Fibroblast of the aortic adventitia (primary cell): ENCODE measurements at places on chromosomes 12 and 14.
A peak's percentile ranks its signal among the peaks of the same experiment; 100 is the strongest.

DNA sequence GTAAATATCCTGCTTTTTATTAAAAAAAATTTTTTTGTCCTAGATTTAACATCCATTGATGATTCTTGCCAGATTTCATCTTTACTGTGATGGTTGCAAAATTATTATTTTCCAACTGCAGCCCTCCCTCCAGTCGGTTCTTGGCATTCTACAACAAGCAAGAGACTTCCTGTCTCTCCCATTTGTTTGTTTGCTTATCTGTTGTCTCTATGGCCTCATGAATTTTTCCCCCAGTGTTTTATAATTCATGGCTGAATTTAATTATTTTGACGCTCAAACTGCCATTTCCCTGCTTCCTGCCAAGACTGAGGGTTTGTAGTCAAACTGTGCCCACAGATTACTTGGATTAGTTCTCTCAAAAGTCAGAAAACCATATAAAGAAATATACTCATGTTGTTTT lies 25.9 kb downstream of the CGRRF1 start:
- DNase-seq: no peak

DNA sequence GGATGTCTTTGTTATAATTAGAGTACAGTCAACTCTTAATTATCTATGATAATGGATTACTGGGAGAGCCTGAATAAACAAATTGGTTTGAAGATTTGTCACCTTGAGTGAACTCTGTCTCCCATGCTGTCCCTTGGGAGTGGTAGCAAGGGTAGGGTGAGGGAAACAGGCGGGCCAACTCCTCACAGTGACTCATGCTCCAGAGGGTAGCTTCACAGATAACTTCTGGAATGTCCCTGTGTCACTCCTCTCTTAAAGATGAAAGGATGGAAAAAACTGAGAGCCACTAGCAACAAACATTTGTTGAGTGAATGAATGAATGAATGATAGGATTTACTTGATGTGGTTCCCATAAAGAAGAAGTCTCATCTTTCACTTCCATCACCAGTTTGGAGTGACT lies 53.5 kb downstream of the RASSF9 start:
- DNase-seq: no peak

DNA sequence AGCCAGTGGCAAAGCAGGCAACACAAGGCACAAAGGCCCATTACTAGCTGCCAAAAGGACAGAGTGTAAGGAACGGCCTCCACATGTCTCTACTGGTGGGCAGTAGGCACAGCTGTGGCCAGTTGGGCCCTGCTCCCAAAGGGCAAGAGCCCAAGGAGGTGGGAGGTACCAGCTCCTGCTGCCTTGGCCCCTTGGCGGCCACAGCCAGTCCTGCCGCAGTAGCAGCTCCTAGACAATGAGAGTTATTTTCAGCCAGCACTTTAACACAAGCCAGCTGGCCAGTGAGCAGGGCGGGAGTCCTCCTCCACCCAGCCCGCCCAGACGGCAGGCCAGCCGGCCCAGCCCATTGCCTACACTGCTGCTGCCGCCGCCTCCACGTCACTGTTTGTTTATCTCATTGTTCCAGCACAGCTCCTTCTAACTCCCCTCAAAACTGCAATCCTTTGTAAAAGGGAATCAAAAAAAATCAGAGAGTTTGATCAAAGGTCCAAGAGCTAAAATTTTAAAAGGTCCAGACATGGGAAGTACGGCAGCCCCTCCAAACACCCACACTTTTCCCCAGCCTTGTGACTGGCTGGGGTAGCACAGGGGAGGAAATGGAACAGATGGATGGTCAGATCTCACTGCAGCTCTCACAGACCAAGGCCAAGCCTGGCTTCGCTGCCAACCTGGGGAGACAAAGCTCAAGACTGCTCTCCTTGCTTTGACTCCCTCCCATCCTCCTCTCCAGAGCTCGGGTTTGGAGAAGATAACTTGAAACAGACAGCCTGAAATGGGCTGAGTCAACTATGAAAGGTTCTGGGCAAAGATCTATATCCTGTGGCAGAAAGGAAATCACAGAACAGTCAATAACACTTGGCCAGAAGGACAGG lies 33.5 kb downstream of the FMNL3 start:
- peak; percentile 96 for DNase-seq

DNA sequence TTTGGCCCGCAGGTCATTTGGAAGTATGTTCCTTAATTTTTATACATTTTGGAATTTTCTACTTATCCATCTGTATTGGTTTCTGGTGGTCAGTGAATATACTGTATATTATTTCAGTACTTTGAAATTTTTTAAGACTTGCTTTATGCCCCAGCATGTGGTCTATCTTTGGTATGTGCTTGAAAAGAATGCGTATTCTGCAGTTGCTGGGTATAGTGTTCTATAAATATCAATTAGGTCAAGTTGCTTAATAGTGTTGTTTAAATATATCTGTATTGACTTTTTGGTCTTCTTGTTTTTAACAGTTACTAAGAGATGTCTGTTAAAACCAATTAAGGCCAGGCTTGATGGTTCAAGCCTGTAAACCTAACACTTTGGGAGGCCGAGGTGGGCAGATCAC lies 21.7 kb upstream of the SIX1 start:
- DNase-seq: no peak

- DNase-seq: peak; percentile 45
These were observed 372.8 kb upstream of the PRICKLE1 start for GRCh38 chr12:42962384-42962783.

DNA sequence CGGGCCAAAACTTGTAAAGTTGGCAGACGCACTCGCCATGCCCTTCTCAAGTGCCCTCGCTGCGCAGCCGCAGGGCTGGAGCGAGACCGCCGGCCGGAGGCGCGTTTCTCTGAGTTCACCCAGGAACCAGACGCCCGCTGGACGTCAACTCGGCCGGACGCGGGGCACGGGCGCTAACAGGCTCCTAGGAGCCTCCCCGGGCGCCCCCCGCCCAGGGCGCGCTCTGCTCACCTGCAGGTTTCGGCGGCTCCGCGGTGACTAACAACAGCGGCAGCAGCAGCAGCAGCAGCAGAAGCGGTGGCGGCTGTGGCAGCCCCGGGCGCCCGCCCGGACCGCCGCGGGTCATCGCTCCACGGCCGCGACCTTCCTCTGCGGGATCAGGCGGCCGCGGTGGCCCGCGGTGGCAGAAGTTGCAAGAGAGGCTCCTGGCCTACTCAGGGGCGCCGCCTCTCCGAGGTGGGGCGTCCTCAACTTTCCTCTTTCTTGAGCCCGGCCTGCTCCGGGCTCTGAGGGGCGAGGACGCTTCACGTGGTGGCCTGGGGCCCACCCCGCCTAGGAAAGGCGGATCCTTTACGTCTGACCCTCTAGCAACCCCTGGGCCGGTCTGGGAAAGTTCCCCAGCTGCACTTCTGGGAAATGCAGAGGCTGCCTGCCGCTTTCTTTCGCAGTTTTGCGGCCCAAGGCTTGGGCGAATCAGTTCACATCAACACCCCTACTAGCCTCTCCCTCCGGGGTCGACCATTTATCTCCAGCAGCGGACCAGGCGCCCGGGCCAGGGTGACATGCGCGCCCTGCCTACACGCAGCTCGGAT lies at the start of gene PLBD1:
PLBD1 (minus strand) TSS at position 533 of the 812 bp plus-strand sequence; CDS start at position 346, 187 bp downstream.
- DNase-seq: peak; percentile 52

DNA sequence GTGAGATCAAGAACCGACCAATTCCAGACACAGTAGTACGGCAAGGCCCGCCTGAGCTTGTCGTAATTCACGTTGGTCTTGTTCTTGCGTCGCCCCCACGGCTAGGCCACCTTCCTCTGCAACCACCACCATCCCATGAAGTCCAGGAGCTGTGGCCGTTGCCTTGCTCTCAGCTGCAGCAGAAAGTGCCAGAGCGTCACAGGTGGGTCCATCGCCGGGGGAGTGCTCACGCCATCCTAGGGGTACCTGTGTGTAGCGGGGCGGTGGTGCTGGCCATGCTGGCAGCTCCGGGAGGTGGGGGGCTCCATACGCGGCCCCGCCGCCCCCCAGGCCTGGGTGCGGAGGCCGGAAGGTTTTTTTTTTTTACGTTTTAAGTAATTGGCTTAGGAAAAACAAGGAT lies 23.1 kb downstream of the TMEM121 start:
- no peak for DNase-seq
